SJSA1 (cell line): ENCODE measurements at places on chromosomes 12 and 14.
A peak's percentile ranks its signal among the peaks of the same experiment; 100 is the strongest.

- H3K4me1 ChIP-seq, result peaks cover 17% of the 10 kb centered on the region
- H3K36me3 ChIP-seq, result peaks cover 2% of the 10 kb centered on the region; the same call in 1 of the 2 replicates
- no peak overlapping the region for H3K27ac ChIP-seq
- H3K4me3 ChIP-seq, result no peak overlapping the region
- no peaks in the 10 kb centered on the region for H3K27me3 ChIP-seq
- no peak for DNase-seq
Observed at GRCh38 chr12:76883811-76884210, 5.0 kb upstream of the CSRP2 start.

- peaks cover 13% of the 10 kb centered on the region for H3K4me1 ChIP-seq
- no peak overlapping the region for H3K27ac ChIP-seq
- peaks cover 3% of the 10 kb centered on the region for H3K36me3 ChIP-seq
Observed at GRCh38 chr14:94123868-94124267, 5.5 kb downstream of the IFI27L2 start.

- H3K4me1 ChIP-seq, result no peaks in the 10 kb centered on the region
- H3K27me3 ChIP-seq, result no peaks in the 10 kb centered on the region
- no peak overlapping the region for H3K4me3 ChIP-seq
- no peak overlapping the region for H3K27ac ChIP-seq
Observed at GRCh38 chr14:68857516-68858070, 64.7 kb upstream of the ZFP36L1 start.

- H3K27me3 ChIP-seq, result no peaks in the 10 kb centered on the region
- no peak for DNase-seq
- H3K4me3 ChIP-seq, result no peak overlapping the region
- peaks cover 11% of the 10 kb centered on the region; the same call in 1 of the 2 replicates for H3K36me3 ChIP-seq
Observed at GRCh38 chr12:6450091-6450868, 1.6 kb upstream of the TAPBPL start.

DNA sequence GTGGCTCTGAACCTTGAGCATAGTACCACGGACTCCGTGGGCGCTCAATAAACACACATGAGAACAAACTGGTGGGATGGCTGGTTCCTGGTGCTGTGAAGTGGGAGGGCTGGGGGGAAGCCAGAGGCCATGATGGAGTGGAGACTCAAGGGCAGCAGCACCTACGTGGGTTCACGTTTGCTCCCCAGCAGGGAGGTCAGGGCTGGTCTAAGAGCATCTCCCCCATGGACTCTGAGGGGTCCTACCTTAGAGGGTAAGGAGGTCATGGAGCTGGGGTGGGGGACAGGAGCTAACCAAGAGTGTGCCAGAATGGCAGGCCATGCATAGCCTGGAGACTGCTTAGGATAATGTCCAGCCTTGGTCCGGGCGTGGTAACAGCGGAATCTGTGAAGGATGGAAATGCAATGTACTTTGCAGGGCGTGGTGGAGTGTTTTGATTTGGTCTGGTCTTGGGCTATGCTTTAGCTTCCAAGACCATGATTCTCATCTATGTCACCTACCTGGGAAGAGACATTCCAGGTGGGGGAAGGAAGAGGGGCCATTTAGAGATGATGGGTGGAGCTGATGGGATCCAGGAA is 103.0 kb downstream of the PRMT8 start:
- no peaks in the 10 kb centered on the region for H3K4me1 ChIP-seq
- peaks cover 7% of the 10 kb centered on the region; the same call in 1 of the 2 replicates for H3K27me3 ChIP-seq
- H3K27ac ChIP-seq, result no peak overlapping the region
- H3K36me3 ChIP-seq, result no peaks in the 10 kb centered on the region

- no peaks in the 10 kb centered on the region for H3K27me3 ChIP-seq
- no peaks in the 10 kb centered on the region; the same call in 1 of the 2 replicates for H3K36me3 ChIP-seq
- H3K27ac ChIP-seq, result no peak overlapping the region
- no peak for DNase-seq
- no peaks in the 10 kb centered on the region for H3K4me1 ChIP-seq
Observed at GRCh38 chr14:35189422-35189821, 67.1 kb downstream of the PRORP start.

GRCh38 chr14:53808042-53808441 is 148.6 kb downstream of the BMP4 start:
- H3K4me3 ChIP-seq, result no peak overlapping the region
- H3K4me1 ChIP-seq, result no peaks in the 10 kb centered on the region
- H3K27me3 ChIP-seq, result no peaks in the 10 kb centered on the region
- DNase-seq, result no peak

DNA sequence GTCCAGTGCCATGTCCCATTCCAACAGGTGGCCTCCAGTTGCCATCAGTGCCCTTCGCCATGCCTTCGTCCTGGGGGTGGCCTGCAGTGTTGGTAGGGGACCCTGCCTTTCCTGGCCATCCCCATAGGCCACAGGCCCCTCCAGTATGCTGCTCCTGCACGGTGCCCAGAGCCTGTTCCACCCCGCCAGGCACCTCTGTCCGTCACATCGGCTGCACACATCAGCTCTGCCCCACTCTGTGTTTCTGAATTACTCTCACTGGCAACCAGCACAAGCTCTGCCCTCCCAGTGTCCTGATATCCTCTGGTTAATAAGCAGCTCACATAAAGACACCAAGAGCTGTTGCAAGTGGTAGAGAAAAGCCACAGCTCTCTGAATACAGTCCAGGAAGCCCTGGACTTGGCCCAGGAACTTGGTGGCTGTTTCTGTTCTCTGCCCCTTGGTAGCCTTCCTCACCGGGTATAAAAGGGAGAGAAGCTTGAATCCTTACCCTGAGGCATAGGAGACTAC is 31.3 kb upstream of the ATP2A2 start:
- no peaks in the 10 kb centered on the region for H3K36me3 ChIP-seq
- DNase-seq, result no peak
- H3K27ac ChIP-seq, result no peak overlapping the region
- H3K27me3 ChIP-seq, result no peaks in the 10 kb centered on the region

- peaks cover 22% of the 10 kb centered on the region for H3K4me1 ChIP-seq
- no peaks in the 10 kb centered on the region for H3K27me3 ChIP-seq
- H3K27ac ChIP-seq, result peak overlapping the region; percentile 89; the same call in 1 of the 2 replicates
- no peak for DNase-seq
- peaks cover 40% of the 10 kb centered on the region for H3K36me3 ChIP-seq
Observed at GRCh38 chr12:22529281-22530060, 14.9 kb downstream of the C2CD5 start.

GRCh38 chr14:87643005-87643404 is 350.0 kb downstream of the GALC start:
- no peaks in the 10 kb centered on the region for H3K27me3 ChIP-seq
- no peak overlapping the region for H3K4me3 ChIP-seq
- no peak for DNase-seq
- H3K4me1 ChIP-seq, result no peaks in the 10 kb centered on the region

DNA sequence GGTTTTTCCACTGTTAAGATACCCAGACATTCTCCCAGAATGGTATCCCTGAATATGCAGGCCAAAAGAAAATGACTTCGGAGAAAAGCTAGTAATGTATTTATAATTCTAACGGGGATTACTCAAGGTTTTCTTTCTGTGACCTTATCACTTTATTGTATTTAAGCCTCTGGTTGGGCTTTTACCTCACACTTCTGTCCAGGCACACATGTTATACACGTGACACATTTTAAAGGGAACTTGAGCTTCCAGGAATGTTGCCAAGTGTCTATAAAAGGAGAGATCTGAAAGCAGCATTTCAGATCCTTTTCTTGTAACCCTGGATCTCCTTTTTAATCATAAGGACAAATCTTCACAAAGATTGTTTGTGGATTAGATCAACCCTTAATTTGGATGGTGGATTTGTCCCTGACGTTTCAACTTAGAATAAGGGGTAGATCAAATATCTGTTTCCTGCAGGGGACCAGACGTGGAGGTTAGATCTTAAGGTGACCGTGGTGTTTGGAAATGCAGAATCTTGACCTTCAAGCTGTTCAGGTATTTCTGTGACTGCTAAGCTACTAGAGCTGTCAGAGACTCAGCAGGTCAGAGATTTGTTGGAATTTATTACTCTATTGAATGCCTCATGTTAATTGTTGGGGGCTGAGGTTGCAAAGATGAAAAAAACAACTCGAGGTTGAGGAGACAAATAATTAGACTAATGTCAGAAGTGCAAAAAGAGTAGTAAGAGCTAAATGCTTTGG is 1.5 kb downstream of the CIPC start:
- no peak overlapping the region for H3K27ac ChIP-seq
- 0 out of 2 replicates have a peak, but pooled peaks cover 2% of the 10 kb centered on the region for H3K36me3 ChIP-seq
- H3K27me3 ChIP-seq, result no peaks in the 10 kb centered on the region

DNA sequence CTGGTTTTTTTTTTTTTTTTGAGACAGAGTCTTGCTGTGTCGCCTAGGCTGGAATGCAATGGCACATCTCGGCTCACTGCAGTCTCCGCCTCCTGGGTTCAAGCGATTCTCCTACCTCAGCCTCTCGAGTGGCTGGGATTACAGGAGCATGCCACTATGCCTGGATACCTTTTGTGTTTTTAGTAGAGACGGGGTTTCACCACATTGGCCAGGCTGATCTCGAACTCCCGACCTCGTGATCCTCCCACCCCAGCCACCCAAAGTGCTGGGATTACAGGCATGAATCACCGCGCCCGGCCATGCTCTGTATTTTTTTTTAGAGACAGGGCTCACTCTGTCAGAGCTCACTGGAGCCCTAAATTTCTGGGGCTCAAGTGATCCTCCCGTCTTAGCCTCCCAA is 32.6 kb downstream of the VRTN start:
- no peak overlapping the region for H3K4me3 ChIP-seq
- DNase-seq, result no peak
- H3K36me3 ChIP-seq, result no peaks in the 10 kb centered on the region
- H3K27me3 ChIP-seq, result no peaks in the 10 kb centered on the region; the same call in 1 of the 2 replicates
- H3K27ac ChIP-seq, result no peak overlapping the region

DNA sequence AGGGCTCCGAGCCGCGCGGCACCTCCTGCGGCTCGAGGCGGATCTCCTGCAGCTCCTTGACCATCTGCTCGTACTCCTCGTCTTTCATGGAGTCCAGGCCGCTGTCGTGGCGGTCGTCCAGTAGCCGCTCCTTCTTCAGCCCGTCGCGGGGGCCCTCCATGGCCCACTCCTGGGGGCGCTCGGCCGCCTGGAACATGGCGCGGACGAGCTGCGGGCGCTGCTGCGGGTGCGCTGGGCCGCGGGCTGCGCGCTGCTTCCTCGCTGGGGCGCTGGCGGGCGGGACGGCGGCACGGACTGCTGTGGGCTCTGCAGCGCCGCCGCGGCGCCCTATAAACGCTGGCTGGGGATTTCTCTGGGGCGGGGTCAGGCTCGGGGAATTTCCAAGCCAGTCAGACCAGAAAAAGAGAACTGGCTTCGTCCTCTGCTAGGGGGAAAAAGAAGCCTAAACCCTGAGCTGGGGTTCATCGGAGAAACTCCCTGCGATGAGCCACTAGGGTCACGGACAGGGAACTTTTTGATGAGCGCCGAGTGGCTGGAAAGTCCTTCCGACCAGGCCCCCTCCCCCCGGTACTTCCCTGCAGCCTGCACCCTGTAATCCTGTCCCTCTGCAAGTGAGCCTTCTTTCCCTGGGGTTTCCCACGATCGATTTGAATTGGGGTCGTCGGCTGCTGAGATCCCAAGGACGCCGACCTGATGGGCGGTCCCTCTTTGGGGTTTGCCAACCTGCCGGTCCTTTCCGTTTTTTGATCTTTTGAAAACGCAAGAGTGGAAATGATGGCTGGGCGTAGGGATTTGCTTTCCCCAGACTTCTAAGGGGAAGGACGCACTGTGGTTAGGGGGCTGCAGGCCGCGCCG is at the start of gene NFKBIA:
TSS of gene NFKBIA (minus strand) at position 301 of the 855 bp plus-strand sequence. CDS start at position 196, 105 bp downstream.
- peaks cover 33% of the 10 kb centered on the region for H3K4me1 ChIP-seq
- H3K4me3 ChIP-seq, result peak within 1 kb of the TSS; percentile 93
- peaks cover 45% of the 10 kb centered on the region for H3K36me3 ChIP-seq
- peak; percentile 90 for DNase-seq

DNA sequence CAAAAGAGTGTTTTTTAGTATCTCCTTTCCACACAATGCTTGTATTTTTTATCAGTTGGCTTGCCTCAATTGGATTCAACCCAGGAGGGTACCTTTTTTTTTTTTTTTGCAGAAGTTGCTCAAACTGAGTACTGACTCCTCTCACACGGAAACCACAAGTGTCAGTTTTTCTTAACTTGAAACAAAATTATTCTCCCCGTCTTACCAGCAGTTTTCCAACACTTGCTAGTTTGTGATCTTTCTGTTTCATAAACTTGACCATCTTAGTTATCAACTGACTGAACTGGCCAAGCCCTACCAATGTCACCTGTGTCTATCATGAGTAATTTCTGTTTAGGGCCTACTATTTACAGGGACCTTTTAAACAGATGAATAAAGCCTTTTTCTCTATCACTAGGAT is 34.1 kb upstream of the ITPR2 start:
- no peak overlapping the region for H3K27ac ChIP-seq
- H3K27me3 ChIP-seq, result no peaks in the 10 kb centered on the region

DNA sequence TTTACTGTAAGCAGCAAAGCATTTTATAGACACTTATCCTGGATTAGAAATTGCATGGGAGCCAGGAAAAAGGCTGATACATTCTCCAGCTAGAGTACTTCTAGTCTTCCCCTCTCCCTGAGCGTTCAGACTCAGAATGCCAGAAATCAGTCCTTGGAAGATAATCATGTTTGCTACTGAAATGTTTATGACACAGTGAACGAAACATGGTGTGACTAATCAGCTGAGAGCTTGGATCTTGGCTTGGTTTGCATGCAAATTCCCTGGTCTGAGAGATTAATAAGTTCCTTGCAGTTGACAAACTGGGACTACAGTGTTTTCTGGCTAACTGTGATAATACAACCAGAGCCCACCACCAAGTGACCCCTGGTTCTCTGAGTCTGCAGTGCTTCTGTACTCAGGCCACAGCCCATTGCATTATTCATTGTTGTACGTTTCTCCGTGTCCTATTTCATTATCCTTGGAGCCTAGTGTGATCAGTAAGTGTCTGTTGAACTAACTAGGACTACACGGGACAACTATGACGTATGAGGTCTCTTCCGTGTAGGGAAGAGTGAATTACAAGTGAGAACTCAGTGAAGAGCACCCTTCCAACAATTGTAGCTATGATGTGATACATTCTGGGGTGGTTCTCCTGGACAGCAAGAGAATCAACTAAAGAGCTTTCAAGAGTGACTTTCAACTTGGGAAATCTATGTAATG is 34.6 kb upstream of the EVL start:
- H3K36me3 ChIP-seq, result no peaks in the 10 kb centered on the region
- no peaks in the 10 kb centered on the region for H3K27me3 ChIP-seq
- no peak overlapping the region for H3K4me3 ChIP-seq
- H3K4me1 ChIP-seq, result peaks cover 52% of the 10 kb centered on the region
- DNase-seq, result no peak

- DNase-seq, result no peak
- H3K27ac ChIP-seq, result no peak overlapping the region
- no peaks in the 10 kb centered on the region for H3K27me3 ChIP-seq
- H3K36me3 ChIP-seq, result no peaks in the 10 kb centered on the region
- H3K4me3 ChIP-seq, result no peak overlapping the region
- H3K4me1 ChIP-seq, result no peaks in the 10 kb centered on the region
Observed at GRCh38 chr14:74946659-74947281, 8.6 kb downstream of the PGF start.

- H3K36me3 ChIP-seq, result peaks cover 4% of the 10 kb centered on the region
- no peak overlapping the region for H3K4me3 ChIP-seq
- H3K27ac ChIP-seq, result no peak overlapping the region
- H3K4me1 ChIP-seq, result peaks cover 11% of the 10 kb centered on the region
- H3K27me3 ChIP-seq, result no peaks in the 10 kb centered on the region
- no peak for DNase-seq
Observed at GRCh38 chr12:121300083-121300819, 3.7 kb upstream of the CAMKK2 start.

GRCh38 chr12:108950991-108951739 is 69.7 kb downstream of the SVOP start:
- no peak overlapping the region for H3K4me3 ChIP-seq
- no peaks in the 10 kb centered on the region for H3K36me3 ChIP-seq
- no peaks in the 10 kb centered on the region for H3K4me1 ChIP-seq
- peaks cover 8% of the 10 kb centered on the region for H3K27me3 ChIP-seq
